Ascending aorta (tissue), 2 donors: ENCODE measurements at places on chromosomes 4 and X. TPM values are rescaled to one million over a fixed set of nuclear protein-coding genes. Genes with fewer than 3 reads are reported as not detected.
A peak's percentile ranks its signal among the peaks of the same experiment; 100 is the strongest.

GRCh38 chr4:102554482-102554881 lies 53.3 kb downstream of the NFKB1 start:
- H3K4me3 ChIP-seq, result no peak overlapping the region
- no peak for DNase-seq
- no peak overlapping the region for H3K27ac ChIP-seq
- H3K4me1 ChIP-seq, result no peaks in the 10 kb centered on the region

DNA sequence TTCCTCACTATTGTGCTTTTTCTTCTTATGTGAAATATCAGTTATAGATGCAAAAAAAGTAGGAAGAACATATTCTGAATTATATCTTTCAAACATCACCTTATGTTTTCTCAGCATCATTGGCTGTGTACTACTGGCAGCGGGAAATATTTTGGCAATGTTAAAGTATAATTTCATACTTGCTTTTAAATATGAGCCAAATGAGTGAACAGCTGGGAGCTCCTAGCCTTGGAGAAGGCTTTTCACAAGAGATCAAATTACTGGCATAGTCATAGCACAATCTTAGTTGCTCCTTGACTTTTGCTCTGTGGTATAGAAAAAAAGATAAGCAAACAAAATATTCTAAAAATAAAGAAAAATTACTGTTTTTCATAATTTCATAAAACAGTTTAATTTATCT lies 1575.8 kb upstream of the PABPC4L start:
- DNase-seq, result no peak
- H3K4me3 ChIP-seq, result no peak overlapping the region
- no peaks in the 10 kb centered on the region for H3K4me1 ChIP-seq
- no peaks in the 10 kb centered on the region for H3K27me3 ChIP-seq
- no peak overlapping the region for H3K27ac ChIP-seq

The ZDHHC9 gene
- 43.0 TPM for total RNA-seq

The ABLIM2 gene
- total RNA-seq, result 30.8 TPM

The VCX3B gene
- total RNA-seq, result not detected

The F8A3 gene
- total RNA-seq, result not detected

- no peak for DNase-seq
- no peak overlapping the region for H3K4me3 ChIP-seq
- H3K27me3 ChIP-seq, result no peaks in the 10 kb centered on the region
- no peaks in the 10 kb centered on the region for H3K4me1 ChIP-seq
- no peaks in the 10 kb centered on the region for H3K36me3 ChIP-seq
Measured at GRCh38 chr4:14178421-14178820, 550.9 kb upstream of the BOD1L1 start.

The SLC10A3 gene
- 66.2 TPM for total RNA-seq

- no peak for DNase-seq
- H3K4me3 ChIP-seq, result no peak overlapping the region
- no peaks in the 10 kb centered on the region for H3K36me3 ChIP-seq
- H3K4me1 ChIP-seq, result no peaks in the 10 kb centered on the region
Measured at GRCh38 chr4:78654807-78655206, 103.2 kb downstream of the ANXA3 start.

- no peaks in the 10 kb centered on the region for H3K4me1 ChIP-seq
- H3K27me3 ChIP-seq, result no peaks in the 10 kb centered on the region
- H3K36me3 ChIP-seq, result no peaks in the 10 kb centered on the region
- no peak overlapping the region for H3K4me3 ChIP-seq
Measured at GRCh38 chrX:137482136-137482535, 83.8 kb upstream of the ZIC3 start.

The RIPPLY1 gene
- total RNA-seq, result not detected

GRCh38 chr4:186351668-186352194 lies 85.7 kb downstream of the F11 start:
- no peaks in the 10 kb centered on the region for H3K4me1 ChIP-seq
- H3K4me3 ChIP-seq, result no peak overlapping the region
- no peak for DNase-seq
- H3K27me3 ChIP-seq, result no peaks in the 10 kb centered on the region
- H3K27ac ChIP-seq, result no peak overlapping the region

The SMIM31 gene
- not detected for total RNA-seq

GRCh38 chr4:141680060-141680459 lies 43.7 kb downstream of the IL15 start:
- DNase-seq, result no peak
- H3K27ac ChIP-seq, result no peak overlapping the region
- no peaks in the 10 kb centered on the region for H3K27me3 ChIP-seq
- no peaks in the 10 kb centered on the region for H3K36me3 ChIP-seq
- no peak overlapping the region for H3K4me3 ChIP-seq

DNA sequence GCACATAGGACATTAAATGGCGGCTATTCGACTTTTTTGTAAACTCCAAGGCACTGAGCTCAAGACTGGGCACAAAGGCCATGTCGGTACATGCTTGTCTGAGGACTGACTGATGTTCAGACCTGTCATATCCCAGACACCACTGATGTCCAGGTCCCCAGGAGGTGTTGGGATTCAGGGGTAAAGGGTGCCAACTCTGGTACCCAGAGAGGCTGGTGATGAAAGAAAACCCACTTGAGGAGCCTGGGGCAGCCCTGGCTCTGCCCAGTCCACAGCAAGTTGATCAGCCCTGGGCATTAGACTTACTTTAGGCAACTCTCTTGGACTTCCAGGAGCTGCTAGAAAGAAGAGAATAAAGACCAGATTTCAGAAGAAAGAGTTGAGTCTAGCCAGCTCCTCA lies 18.7 kb downstream of the SASH3 start:
- no peaks in the 10 kb centered on the region for H3K4me1 ChIP-seq
- no peak overlapping the region for H3K27ac ChIP-seq
- DNase-seq, result no peak
- no peaks in the 10 kb centered on the region for H3K36me3 ChIP-seq

DNA sequence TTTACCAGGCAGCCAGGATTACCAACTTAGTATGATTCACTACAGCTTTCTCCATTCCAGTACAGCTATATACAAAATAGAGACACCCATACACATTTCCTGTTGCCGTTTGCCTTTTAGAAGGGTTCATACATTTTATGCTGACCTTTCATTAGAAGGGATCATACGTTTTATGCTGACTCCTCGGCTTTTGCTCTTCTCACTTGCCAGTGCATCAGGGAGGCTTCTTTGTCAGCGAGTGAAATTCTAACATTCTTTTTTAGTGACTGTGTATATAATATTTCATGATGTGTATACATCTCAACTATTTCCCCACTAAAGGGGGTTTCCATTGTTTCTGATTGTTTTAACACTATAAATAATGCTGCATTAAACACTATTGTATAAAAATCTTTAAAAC lies 552.6 kb downstream of the TRIML1 start:
- H3K4me3 ChIP-seq, result no peak overlapping the region
- H3K4me1 ChIP-seq, result no peaks in the 10 kb centered on the region
- H3K27me3 ChIP-seq, result no peaks in the 10 kb centered on the region
- H3K36me3 ChIP-seq, result no peaks in the 10 kb centered on the region
- H3K27ac ChIP-seq, result no peak overlapping the region

DNA sequence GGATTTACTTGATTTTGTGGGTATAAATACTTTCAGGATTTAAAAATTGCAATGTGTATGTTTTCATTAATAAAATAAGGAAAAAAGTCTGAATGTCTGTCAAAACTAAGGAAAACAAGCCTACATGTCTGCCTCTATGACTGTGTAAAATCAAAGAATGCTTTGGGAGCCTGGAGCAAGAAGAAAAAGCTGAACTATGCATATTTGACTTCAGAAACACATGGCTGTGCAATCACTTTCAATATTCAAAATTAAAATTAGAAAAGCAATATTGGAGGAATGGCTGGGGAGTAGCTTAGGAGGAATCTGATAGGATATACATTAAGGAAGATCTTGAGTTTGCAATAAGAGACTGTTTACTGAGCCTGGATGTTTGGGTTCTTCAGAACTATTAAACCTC lies 147.1 kb downstream of the ADAM29 start:
- no peaks in the 10 kb centered on the region for H3K4me1 ChIP-seq
- H3K27me3 ChIP-seq, result no peaks in the 10 kb centered on the region
- no peak overlapping the region for H3K4me3 ChIP-seq
- H3K36me3 ChIP-seq, result no peaks in the 10 kb centered on the region
- no peak for DNase-seq

The IGSF1 gene
- total RNA-seq, result 1.5 TPM

DNA sequence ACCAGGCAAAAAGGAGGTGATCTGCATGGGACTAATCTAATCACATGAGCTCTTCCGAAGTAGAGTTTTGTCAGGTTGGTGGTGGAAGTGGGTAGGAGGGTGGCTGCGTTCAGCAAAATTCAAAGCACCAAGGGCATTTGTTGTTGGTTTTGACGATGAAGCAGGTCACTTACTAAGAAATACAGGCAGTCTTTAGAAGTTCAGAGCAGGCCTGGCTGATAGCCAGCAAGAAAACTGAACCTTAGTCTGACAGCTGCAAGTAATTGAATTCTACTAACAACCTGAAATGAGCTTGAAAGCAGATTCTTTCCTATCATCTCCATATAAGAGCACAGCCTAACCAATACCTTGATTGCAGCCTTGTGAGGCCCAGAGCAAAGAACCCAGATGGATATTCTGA lies 505.8 kb downstream of the KLHL13 start:
- no peaks in the 10 kb centered on the region for H3K4me1 ChIP-seq
- no peak for DNase-seq
- no peak overlapping the region for H3K4me3 ChIP-seq
- H3K27ac ChIP-seq, result no peak overlapping the region
- H3K27me3 ChIP-seq, result no peaks in the 10 kb centered on the region

The IL2RG gene
- total RNA-seq, result 2.4 TPM

The FHIP1A gene
- not detected for total RNA-seq

GRCh38 chr4:83083925-83084475 lies 30.5 kb downstream of the PLAC8 start:
- H3K27me3 ChIP-seq, result no peaks in the 10 kb centered on the region
- DNase-seq, result no peak
- no peaks in the 10 kb centered on the region for H3K4me1 ChIP-seq
- H3K27ac ChIP-seq, result no peak overlapping the region

GRCh38 chr4:80322716-80323115 lies 12.8 kb upstream of the CFAP299 start:
- H3K4me3 ChIP-seq, result no peak overlapping the region
- no peaks in the 10 kb centered on the region for H3K4me1 ChIP-seq
- H3K27ac ChIP-seq, result no peak overlapping the region

DNA sequence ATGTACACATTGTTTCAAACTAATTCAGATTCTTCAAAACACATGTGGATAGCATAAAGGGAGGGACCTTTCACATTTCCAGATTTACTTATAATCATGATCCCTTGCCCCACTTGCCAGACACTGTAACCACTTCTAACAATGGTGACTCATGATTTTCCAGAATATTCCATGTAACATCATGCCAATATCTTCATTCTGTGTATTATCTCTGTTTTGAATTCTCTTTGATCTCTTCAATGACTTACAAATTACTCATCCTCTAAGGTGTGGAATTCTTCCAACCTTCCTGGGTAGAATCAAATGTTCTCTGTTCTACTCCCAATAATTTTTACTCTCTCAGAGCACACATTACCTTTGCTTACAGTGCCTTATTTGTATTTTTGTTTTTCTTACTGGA lies 517.1 kb downstream of the PCDH7 start:
- no peak overlapping the region for H3K4me3 ChIP-seq
- DNase-seq, result no peak
- no peak overlapping the region for H3K27ac ChIP-seq

The RENBP gene
- total RNA-seq, result 15.5 TPM

GRCh38 chrX:31420711-31421151 lies 348.9 kb upstream of the FTHL17 start:
- H3K4me3 ChIP-seq, result no peak overlapping the region
- H3K27me3 ChIP-seq, result no peaks in the 10 kb centered on the region
- DNase-seq, result no peak

GRCh38 chrX:13994104-13994503 lies 35.6 kb downstream of the GEMIN8 start:
- H3K4me3 ChIP-seq, result no peak overlapping the region
- H3K36me3 ChIP-seq, result no peaks in the 10 kb centered on the region
- no peak for DNase-seq
- H3K27me3 ChIP-seq, result no peaks in the 10 kb centered on the region

- no peak for DNase-seq
- H3K36me3 ChIP-seq, result no peaks in the 10 kb centered on the region
- no peaks in the 10 kb centered on the region for H3K4me1 ChIP-seq
- H3K27me3 ChIP-seq, result no peaks in the 10 kb centered on the region
- no peak overlapping the region for H3K4me3 ChIP-seq
- no peak overlapping the region for H3K27ac ChIP-seq
Measured at GRCh38 chr4:184283659-184284335, 66.1 kb upstream of the ENPP6 start.

DNA sequence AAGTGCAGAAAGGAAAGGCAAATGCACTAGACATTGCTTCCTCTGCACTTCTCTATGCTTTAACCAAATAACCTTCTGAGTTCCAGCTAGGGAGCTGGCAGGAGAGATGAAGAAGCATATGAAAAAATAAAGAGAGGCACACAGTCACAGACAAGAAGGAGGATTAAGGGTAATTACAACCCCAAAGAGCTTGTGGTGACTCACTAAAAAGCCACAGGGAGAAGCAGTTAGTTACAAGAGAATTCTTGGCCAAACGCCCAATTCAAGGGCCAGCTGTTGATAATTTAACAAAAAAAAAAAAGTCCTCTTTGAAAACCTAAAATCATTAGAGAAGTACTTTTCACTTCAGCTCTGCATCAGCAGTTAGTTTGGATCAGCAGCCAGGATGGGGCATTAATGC lies 478.0 kb downstream of the KCNIP4 start:
- H3K27ac ChIP-seq, result no peak overlapping the region
- DNase-seq, result no peak
- no peak overlapping the region for H3K4me3 ChIP-seq
- no peaks in the 10 kb centered on the region for H3K36me3 ChIP-seq
- H3K4me1 ChIP-seq, result no peaks in the 10 kb centered on the region

The MTTP gene
- 1.9 TPM for total RNA-seq

The PDHA2 gene
- not detected for total RNA-seq

The ASB9 gene
- total RNA-seq, result 3.6 TPM

- no peak overlapping the region for H3K4me3 ChIP-seq
- DNase-seq, result peak; percentile 61
- no peaks in the 10 kb centered on the region for H3K27me3 ChIP-seq
- peak overlapping the region; percentile 61 for H3K27ac ChIP-seq
- H3K4me1 ChIP-seq, result peaks cover 17% of the 10 kb centered on the region
Measured at GRCh38 chr4:2792396-2792710, 532 bp upstream of the SH3BP2 start.

- H3K36me3 ChIP-seq, result no peaks in the 10 kb centered on the region
- no peaks in the 10 kb centered on the region for H3K4me1 ChIP-seq
- peak; percentile 55 for DNase-seq
- no peak overlapping the region for H3K4me3 ChIP-seq
- no peak overlapping the region for H3K27ac ChIP-seq
- H3K27me3 ChIP-seq, result no peaks in the 10 kb centered on the region
Measured at GRCh38 chr4:2765832-2766526, 9.8 kb upstream of the TNIP2 start.

- no peak overlapping the region for H3K4me3 ChIP-seq
- no peak for DNase-seq
- no peaks in the 10 kb centered on the region for H3K27me3 ChIP-seq
Measured at GRCh38 chr4:149531861-149532260, 283.8 kb downstream of the IQCM start.
